ENCODE measurements at places on chromosomes 2 and 18. TPM values are rescaled to one million over a fixed set of nuclear protein-coding genes. Genes with fewer than 3 reads are reported as not detected.

- no peak overlapping the region for H3K27ac ChIP-seq
- DNase-seq = no peak
- no peak overlapping the region for H3K4me3 ChIP-seq
Observed at GRCh38 chr2:42876326-42876751, 84.0 kb upstream of the HAAO start.

DNA sequence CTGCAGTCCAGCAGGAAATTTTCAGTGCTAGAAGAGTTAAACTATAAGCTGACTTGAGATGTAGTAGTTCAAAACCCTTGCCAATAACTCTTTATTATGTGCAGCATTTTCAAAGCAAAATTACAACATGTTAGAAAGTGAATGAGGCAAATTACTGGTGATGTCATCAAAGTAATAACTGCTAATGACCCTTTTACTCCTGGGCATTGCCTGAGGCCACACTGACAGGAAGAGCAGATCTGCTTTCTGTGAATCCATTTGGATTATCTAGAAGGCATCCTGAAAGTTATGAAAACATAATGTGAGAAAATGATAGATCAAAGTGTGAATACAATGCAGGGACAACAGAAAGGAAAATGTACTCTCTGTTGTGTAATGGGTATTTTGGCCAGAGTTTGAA lies 139.6 kb upstream of the TRIB2 start:
- DNase-seq = no peak
- no peaks in the 10 kb centered on the region for H3K4me1 ChIP-seq
- H3K36me3 ChIP-seq = no peaks in the 10 kb centered on the region
- no peak overlapping the region for H3K4me3 ChIP-seq
- no peaks in the 10 kb centered on the region for H3K27me3 ChIP-seq
- H3K27ac ChIP-seq = no peak overlapping the region

GRCh38 chr2:143401861-143402260 lies 272.6 kb downstream of the ARHGAP15 start:
- DNase-seq = no peak
- no peaks in the 10 kb centered on the region for H3K27me3 ChIP-seq
- H3K27ac ChIP-seq = no peak overlapping the region

- no peak overlapping the region for H3K4me3 ChIP-seq
- no peaks in the 10 kb centered on the region for H3K27me3 ChIP-seq
- no peak for DNase-seq
- H3K4me1 ChIP-seq = no peaks in the 10 kb centered on the region
- H3K27ac ChIP-seq = no peak overlapping the region
- H3K36me3 ChIP-seq = no peaks in the 10 kb centered on the region
Observed at GRCh38 chr2:1625281-1626001, 118.9 kb downstream of the PXDN start.

Gene TMEM237
- 20.4 TPM for total RNA-seq

Gene ANKRD62
- not detected for total RNA-seq

- no peaks in the 10 kb centered on the region for H3K4me1 ChIP-seq
- H3K4me3 ChIP-seq = no peak overlapping the region
- no peak for DNase-seq
- H3K27ac ChIP-seq = no peak overlapping the region
- H3K36me3 ChIP-seq = no peaks in the 10 kb centered on the region
Observed at GRCh38 chr18:59554796-59555335, 142.4 kb downstream of the CCBE1 start.

DNA sequence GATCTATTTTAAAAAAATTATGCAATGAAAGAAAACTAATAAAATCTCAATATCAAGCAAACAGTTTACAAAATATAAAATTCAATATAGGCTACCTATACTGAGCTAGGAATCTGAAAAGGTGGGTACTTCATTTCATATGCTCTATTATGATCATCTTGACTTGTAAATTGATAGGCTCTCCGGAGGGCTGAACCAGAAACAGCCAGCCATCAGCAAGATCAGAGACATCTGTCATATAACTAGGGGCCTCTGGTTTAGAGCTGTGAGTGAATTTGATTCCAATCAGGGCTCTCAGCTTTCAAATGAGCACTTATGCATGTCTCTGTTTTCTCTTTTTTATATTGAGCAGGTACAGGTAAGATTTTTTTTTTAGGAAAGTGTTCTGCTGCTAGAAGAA lies 114.2 kb downstream of the SPHKAP start:
- no peak for DNase-seq
- no peaks in the 10 kb centered on the region for H3K36me3 ChIP-seq
- no peaks in the 10 kb centered on the region for H3K4me1 ChIP-seq
- H3K4me3 ChIP-seq = no peak overlapping the region

Gene CYP1B1
- 23.5 TPM for total RNA-seq

Data from activated naive CD8-positive, alpha-beta T cell treated with anti-CD3 and anti-CD28 coated beads for 36 hours (primary cell).